ENCODE measurements at places on chromosomes 6 and 20.
A peak's percentile ranks its signal among the peaks of the same experiment; 100 is the strongest.

GRCh38 chr20:33119725-33120720, 40.6 kb downstream of the BPIFB4 start:
- no peak for DNase-seq

DNA sequence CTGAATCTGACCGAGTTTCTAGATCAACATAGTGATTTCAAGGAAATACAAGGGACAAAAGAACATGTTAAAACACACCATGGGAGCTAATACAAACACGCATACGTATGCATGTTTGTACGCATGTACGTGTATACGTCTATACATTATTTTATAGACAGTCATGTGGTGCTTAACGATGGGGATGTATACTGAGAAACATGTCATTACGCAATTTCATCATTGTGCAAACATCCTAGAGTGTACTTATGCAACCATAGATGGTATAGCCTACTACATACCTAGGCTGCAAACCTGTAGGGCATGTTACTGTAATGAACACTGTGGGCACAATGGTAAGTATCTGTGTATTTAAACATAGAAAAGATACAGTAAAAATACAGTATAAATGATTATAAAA, 25.0 kb upstream of the NELFCD start:
- DNase-seq = no peak

DNA sequence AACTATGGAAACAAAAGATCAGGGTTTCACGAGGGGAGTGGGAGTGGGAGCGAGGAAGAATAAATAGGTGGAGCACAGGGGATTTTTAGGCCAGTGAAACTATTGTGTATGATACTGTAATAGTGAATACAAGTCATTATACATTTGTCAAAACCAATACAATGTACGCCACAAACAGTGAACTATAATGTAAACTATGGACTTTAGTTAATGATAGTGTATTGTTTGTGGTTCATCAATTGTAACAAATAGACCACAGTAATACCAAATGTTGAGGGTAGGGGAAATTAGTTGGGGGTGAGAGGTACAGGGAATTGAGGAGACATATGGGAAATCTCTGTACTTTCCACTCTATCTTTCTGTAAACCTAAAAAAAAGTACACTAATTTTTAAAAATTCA, 218.4 kb downstream of the FRK start:
- DNase-seq = no peak

DNA sequence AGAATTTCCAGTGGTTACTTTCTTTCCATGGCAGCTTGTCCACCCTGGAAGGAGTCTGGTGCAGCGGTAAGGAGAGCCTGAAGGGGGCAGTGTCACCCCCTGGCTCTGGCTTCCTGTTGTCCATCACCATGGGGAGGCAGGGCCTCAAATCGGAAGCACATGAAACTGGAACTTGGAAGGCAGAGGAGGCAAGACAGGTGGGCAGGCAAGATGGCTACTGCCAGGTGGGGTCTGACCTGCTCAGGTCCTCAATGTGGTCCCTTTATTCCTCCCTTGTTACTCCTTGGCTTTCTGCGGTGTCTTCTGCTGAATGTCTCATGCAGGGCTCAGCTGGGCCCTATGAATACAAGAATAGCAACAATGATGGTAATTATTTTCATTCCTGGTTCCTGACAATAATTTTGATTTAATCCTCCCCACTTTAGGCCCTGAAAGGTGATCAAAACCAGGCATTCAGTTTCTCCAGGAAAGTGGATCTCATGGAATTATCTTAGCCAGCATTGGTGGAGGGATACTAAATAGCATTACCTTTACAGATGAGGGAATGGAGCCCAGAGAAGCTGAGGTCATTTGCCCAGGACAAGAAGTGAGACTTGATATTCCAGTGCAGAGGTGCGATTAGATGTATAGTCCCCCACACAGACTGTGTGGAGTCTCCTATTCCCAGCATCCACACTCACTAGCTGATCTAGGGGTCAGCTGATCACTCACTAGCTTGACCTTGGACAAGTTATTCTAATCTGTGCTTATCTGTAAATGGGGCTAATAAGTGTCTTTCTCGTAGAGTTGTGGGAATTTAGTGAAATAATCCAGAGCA, 17.6 kb upstream of the SNAI1 start:
- no peak for DNase-seq

DNA sequence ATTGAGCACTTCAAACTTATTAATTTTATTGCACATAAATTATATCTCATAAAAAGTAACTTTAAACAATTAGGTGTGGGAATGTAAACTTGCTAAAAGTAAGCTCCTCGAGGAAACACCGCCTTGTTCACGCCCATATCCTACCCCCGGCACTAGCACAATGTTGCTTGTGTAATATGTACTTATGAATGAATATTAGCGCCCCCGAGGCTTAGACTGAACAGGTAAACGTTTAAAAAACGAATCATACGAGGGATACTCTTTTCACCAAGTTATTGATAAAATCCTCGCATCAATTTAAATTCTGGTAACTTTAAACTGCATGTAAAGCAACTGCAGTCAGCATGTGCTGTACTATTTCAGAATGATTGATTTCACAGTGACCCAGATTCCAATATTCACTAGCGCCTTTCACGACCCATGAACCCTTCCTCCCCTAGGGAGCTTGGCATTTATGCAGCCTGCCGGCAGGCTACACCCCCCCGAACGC, 637 bp downstream of the TFB1M start:
- DNase-seq = peak; percentile 5

DNA sequence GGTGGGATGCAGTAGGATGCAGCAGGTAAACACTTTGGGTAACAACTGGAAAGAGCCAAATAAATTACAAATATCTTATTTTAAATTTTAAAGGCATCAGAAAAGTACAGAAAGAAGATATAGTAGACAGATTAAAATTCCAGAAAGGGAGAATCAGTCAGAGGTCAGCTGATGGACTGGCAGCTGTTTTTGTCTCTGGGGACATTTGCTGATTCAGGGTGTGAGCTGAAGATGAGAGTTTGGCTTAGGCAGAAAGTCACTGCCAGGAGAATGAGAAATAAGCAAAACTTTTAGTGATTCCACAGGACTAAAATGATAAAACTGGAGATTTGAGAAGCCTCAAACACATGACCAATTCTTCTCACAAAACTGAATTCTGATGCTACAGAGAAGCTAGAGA, 39.5 kb downstream of the AHI1 start:
- DNase-seq = no peak

- DNase-seq = no peak
Observed at GRCh38 chr20:43959920-43960227, 45.2 kb downstream of the TOX2 start.

- no peak for DNase-seq
Observed at GRCh38 chr6:92122746-92123145, 1296.6 kb downstream of the EPHA7 start.

DNA sequence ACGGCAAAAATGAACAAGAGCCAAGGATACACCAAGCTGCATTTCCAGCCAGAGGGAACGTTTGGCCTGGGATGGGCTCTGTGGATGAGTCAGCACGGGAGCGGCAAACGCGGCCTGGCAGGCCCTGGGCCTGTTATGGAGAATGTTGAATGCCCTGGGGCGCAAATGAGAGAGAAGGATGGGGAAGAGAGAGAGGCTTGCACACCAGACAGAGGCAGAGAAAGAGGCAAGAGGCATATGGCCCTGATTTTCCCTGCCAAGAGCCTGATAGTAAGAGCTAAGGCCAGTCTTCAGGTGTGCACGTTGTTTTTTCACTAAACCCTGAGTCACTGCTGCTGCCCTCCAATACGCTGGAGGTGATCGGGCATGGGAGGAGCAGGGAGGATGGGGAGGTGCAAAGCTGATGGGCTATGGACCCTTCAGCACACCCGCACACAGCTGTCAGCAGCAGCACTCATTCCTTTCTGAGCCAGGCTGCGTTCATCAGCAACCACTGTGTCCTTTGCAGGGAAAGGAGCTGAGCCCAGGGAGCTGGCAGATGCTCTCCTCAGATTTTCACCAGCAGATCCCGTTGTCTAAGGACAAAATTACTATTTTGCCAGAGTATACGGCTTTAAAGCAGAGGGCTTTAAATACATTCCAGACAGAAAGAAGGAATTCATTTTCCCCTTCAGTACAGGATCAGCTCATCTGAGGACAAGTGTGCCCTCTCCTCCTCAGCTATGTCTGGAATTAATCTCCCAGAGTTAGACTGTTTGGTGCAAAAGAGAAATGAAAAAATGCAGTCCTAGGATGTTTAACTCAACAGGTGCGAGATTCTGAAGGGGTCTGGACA, 61.7 kb upstream of the SLC22A23 start:
- DNase-seq = no peak

DNA sequence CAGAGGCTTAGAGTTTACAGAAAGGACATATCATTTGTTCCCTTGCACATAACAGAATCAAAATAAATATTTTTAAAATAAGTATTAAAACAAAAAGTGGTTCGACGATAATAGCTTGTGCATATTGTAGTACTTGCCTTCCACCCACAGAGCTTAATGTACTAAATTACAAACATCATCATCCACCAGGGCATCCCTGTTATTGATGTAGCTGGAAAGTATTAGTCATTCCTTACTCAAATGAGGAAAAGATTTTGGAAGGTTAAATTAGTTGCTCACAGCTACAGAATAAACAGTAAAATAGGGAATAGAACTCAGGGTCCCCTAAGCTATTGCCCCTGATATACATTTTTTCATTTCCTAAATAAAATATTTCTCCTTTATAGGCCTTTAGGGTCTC, 150.3 kb downstream of the PTPRK start:
- DNase-seq = no peak

- DNase-seq = no peak
Observed at GRCh38 chr6:157245436-157245835, 77.9 kb downstream of the TMEM242 start.

GRCh38 chr6:113671421-113671820, 185.7 kb upstream of the MARCKS start:
- DNase-seq = no peak

GRCh38 chr6:9401960-9402359, 966.6 kb upstream of the SLC35B3 start:
- no peak for DNase-seq

DNA sequence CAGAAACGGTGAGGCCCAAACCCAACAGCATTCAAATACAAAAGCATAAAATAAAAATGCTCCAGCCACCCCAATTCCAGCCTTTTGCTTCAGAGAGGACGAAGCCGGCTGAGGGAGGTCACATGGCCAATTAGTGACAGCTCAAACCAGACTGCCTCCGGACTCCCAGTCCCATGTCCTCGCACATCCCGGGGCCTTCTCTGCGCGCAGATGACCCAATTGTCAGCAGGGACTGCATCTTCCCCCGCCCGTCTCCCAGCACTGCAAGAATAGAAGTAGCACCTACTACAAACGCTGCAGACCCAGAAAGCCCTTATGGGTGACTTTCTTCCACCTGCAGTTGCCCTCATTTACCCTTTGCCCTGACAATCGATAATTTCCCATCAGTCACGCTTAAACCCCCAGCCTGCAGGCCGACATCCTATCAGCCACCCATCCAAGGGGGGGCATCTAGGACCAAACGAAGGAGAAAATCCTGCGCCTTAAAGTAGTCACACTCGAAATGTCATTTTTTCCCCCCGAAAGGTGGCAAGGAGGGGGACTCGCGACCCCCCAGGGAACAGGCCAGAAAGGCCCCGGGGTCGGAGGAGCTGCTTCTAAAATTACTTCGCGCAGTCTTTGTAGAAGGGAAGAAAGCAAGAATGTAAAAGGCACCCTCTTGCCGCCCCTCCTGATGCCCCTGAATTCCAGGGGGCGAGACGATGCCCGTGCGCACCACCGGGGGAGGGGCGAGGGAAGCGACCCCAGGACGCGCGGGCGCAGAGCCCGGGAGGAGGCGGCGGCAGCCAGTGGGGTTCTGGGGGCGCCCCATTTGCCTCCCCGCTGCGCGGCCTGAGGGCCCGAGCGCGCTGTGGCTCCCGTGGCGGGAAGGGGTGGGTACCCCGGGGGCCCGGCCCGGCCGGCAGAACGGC, 792 bp downstream of the SLC23A2 start:
- DNase-seq = peak; percentile 3

- DNase-seq = no peak
Observed at GRCh38 chr6:30985490-30985889, 2.0 kb downstream of the MUC21 start.

DNA sequence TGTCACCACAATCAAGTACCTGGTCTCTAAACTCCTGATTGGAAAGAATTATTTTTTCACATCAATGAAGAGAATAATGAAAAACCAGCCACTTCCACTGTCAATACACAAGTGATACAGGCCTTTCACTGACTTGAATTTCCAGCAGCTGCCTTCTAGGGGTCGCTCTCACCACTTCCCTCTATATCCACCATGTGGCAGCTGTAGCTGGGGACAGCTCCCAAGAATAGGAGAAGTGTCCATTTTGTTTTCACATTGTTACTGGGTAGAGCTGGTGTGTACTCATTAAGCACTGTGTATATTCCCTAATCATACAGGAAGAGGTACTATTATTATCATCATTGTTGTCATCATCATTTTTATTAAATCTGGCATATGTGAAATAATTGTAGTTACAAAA, 438.4 kb upstream of the SPTLC3 start:
- DNase-seq = no peak
